Effector memory CD8-positive, alpha-beta T cell (primary cell): ENCODE measurements at places on chromosomes 6 and 20.

DNA sequence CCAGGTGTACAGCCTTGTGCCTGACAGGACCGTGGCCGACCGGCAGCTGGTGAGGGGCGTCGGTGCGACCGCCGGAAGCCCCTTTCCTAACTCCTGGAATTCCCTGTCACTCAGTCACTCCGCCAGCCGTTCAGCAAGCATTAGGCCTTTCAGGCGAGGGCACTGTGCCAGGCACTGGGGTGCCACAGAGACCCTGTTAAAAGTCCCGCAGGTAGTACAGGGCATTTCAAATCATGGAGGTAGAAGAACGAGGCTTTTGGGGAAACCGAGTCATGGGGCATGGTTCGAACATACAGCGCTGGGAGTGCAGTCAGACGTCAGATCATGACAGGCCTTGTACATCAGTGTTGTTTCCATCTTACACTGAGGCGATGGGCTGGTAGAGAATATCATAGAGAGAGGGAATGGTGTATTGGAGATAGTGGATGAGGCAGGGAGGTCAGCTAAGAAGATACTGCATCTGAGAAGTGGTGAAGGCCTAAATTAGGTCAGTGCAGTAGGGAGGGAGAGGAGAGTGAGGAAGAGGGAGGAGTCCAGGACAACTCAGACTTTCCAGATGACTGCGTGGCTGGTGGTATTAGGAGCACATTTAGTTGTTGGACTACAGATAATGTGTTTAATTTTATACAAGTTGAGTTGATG is 892 bp upstream of the DXO start:
- DNase-seq, result no peak

- DNase-seq, result peak; percentile 21
Observed at GRCh38 chr6:87742106-87742505, 40.1 kb upstream of the AKIRIN2 start.

DNA sequence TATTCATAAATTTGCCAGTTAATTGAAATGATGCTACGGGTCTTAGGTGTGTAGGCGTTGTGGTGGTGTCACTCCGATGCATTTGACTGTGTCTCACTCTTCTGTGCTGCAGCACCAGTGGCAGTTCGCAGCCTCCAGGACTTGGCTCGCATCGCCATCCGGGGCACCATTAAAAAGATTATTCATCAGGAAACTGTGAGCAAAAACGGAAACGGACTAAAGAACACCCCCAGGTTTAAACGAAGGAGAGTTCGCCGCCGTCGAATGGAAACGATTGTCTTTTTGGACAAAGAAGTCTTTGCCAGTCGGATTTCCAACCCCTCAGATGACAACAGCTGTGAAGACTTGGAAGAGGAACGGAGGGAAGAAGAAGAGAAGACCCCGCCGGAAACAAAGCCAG is 17.6 kb downstream of the PCMTD2 start:
- DNase-seq, result no peak

GRCh38 chr20:62427172-62428001 is at the start of gene RBBP8NL:
Gene RBBP8NL (minus strand): TSS chr20:62427539. CDS start chr20:62419647, 7,892 bp downstream.
- no peak for DNase-seq

DNA sequence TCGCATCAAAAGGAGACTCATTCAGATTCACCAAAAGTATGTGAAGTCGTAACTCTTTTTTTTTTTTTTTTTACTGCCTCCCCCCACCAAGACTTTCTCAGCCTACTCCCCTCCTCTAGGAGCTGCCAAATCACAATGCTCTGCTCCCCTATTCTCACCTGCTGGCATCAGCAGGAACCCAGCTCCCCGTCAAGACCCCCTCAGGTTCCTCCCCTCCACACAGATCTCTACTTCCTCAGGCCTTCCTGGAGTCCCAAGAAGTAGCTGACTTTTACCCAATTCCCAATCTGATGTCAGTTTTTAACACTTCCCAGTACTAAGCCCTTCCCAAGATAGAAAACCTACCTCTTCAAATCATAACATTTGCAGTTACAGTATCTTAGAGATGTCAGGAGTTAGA is 39.3 kb downstream of the ARHGAP18 start:
- DNase-seq, result no peak

GRCh38 chr6:25971187-25971821 is 8.7 kb downstream of the TRIM38 start:
- no peak for DNase-seq

GRCh38 chr20:47810116-47810677 is 24.9 kb upstream of the SULF2 start:
- no peak for DNase-seq
